ENCODE measurements at places on chromosomes 1 and 21. TPM values are rescaled to one million over a fixed set of nuclear protein-coding genes. Genes with fewer than 3 reads are reported as not detected.

DNA sequence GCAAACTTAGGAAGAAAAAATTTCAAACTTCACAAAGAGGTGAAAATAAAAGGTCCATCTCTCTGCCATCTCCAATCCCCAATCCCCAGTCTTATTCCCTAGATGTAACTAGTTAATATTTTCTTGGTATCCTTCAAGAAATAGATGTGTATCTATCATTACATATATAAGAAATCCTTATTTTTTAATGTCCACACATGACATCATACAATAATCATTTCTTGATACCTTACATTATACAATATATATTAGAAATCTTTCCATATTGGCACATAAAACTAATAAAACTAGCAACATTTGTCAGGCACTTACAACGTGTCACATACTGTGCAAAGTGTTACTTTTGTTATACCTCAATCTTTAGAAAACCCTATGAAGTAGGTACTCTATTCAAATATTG lies 16.2 kb downstream of the DOCK7 start:
- no peaks in the 10 kb centered on the region for H3K4me1 ChIP-seq
- no peaks in the 10 kb centered on the region for H3K27me3 ChIP-seq
- H3K36me3 ChIP-seq, result no peaks in the 10 kb centered on the region
- no peak for DNase-seq

GRCh38 chr1:43545339-43545694 lies 14.6 kb downstream of the PTPRF start:
- no peak overlapping the region for H3K4me3 ChIP-seq
- peak overlapping the region; percentile 76 for H3K27ac ChIP-seq
- no peak for DNase-seq
- H3K27me3 ChIP-seq, result no peaks in the 10 kb centered on the region
- peaks cover 18% of the 10 kb centered on the region for H3K4me1 ChIP-seq

GRCh38 chr1:26799479-26800142 lies 11.9 kb downstream of the PIGV start:
- H3K4me3 ChIP-seq, result peak overlapping the region; percentile 13
- DNase-seq, result no peak
- no peaks in the 10 kb centered on the region for H3K27me3 ChIP-seq
- no peaks in the 10 kb centered on the region for H3K36me3 ChIP-seq

DNA sequence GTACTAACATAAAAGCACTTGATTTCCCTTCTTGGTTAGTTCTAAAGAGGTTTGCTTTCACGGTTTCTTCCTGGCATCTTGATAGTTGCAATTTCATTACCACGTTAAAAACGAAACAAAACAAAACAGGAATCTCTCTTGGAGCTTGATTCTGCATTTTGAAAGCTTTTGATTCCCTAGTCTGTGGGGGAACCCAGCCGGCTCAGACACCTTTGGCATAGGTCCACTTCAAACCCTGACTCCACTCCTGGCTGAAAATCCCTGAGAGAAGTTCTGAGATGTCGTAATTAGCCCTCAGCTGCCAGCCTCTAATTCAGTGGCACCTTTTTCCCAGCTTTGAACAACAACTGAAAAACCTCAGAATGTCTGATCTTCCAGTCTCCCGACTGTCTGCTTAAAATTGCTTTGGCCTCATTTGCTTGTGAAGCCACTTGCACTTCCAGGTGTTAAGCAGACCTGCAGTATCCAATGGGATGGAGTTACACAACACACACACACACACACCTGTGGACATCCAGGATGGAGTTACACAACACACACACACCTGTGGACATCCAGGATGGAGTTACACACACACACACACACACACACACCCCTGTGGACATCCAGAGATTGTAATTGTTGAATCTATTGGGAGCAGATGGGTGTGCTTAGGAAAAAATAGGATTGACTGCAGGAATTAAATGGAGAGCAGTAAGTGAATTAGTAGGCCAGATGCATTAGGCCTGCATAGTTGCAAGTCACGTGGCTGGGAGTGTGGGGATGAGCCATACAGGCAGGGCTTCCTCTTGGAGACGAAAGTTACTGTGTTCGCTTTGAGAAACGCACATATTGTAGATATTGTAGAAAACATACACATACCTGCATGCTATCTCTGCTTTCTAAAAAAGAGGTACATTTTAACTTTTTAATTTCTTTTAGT lies 285.6 kb upstream of the FMN2 start:
- DNase-seq, result no peak
- no peak overlapping the region for H3K4me3 ChIP-seq
- H3K27ac ChIP-seq, result no peak overlapping the region
- H3K4me1 ChIP-seq, result no peaks in the 10 kb centered on the region

The AMY1B gene
- not detected for total RNA-seq

DNA sequence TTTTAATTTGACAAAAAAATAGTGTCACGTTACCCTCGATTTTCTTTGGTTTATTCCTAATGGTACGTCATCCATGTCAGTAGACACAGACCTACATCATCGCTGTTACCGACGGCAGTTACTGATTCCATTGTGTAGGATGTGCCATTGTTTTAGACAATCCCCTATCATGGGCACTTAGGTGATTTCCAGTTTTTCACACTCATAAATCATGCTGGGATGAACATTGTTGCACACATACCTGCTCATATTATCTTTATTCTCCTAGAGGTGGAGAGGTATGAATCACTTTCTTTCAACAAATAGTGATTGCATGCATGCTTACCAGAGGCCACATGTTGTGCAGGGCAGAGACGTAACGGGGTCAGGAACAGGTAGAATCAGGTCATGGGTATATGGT lies 79.7 kb upstream of the EFHD2 start:
- H3K27me3 ChIP-seq, result no peaks in the 10 kb centered on the region
- H3K4me3 ChIP-seq, result no peak overlapping the region
- H3K36me3 ChIP-seq, result no peaks in the 10 kb centered on the region
- H3K4me1 ChIP-seq, result no peaks in the 10 kb centered on the region

DNA sequence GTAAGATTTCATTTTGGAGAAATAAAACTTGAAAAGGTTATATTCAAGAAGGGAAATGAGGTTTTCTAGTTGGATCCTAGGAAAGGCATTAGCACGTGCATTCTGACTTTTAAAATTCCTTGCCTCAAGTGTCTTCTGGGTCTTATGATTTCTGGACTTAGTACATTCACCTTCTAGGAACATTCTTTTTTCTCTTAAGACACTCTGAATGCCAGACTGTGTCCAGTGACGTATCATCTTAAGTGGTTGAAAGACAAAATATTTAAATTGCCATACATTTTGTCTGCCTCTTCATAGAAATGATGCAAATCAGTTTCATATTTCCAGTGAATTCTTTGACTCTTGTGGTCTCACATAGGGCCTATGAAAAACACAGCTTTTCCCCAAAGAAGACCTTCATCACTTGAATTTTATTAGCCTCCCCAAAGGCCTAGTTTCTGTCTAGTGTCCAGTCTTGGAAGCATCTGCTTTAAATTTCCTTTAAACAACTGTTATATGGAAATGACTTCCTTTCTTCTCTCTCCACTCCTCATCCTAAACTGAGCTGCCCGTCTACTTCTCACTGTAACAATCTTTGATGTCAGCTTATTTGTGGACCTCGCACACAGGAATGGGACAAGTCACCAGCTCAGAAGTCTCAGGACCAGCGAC lies 187.2 kb downstream of the HLX start:
- no peak for DNase-seq
- no peaks in the 10 kb centered on the region for H3K36me3 ChIP-seq
- no peak overlapping the region for H3K4me3 ChIP-seq

The SIK1 gene
- 17.3 TPM for total RNA-seq

DNA sequence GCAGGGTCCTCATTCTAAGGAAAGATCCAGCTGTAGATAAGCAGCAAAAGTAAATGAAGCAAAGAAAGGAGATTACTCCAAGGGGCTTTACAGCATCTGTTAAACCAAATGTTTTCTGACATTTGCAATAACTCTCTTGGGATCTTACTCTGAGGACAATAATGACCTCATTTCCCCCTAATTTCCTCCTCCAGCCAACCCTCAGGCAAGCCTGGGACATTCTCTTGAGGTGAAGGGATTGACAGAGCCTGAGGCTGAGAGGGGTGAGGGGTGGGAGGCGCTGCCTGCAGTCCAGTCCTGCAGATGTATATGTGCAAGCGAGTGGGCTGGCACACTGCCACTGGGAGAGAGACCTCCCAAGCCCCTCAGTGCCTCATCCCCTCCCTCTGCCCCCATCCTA lies 40.5 kb upstream of the NEK2 start:
- H3K4me1 ChIP-seq, result no peaks in the 10 kb centered on the region
- no peak overlapping the region for H3K4me3 ChIP-seq
- no peak overlapping the region for H3K27ac ChIP-seq
- H3K36me3 ChIP-seq, result no peaks in the 10 kb centered on the region

- peak overlapping the region; percentile 51 for H3K4me3 ChIP-seq
- H3K36me3 ChIP-seq, result no peaks in the 10 kb centered on the region
- peaks cover 8% of the 10 kb centered on the region for H3K27me3 ChIP-seq
These were observed 2.0 kb downstream of the GPR88 start for GRCh38 chr1:100539836-100540536.

- no peaks in the 10 kb centered on the region for H3K36me3 ChIP-seq
- no peak overlapping the region for H3K4me3 ChIP-seq
- H3K27me3 ChIP-seq, result no peaks in the 10 kb centered on the region
These were observed 2133.0 kb downstream of the NCAM2 start for GRCh38 chr21:23131177-23131576.

- no peaks in the 10 kb centered on the region for H3K36me3 ChIP-seq
- H3K4me3 ChIP-seq, result no peak overlapping the region
- no peaks in the 10 kb centered on the region for H3K27me3 ChIP-seq
These were observed 28.5 kb downstream of the TNN start for GRCh38 chr1:175095978-175096607.

- H3K4me1 ChIP-seq, result no peaks in the 10 kb centered on the region
- H3K36me3 ChIP-seq, result no peaks in the 10 kb centered on the region
- no peak for DNase-seq
- H3K27me3 ChIP-seq, result no peaks in the 10 kb centered on the region
- H3K27ac ChIP-seq, result no peak overlapping the region
- no peak overlapping the region for H3K4me3 ChIP-seq
These were observed 28.7 kb upstream of the CRNN start for GRCh38 chr1:152442765-152443164.

The NTMT2 gene
- not detected for total RNA-seq

DNA sequence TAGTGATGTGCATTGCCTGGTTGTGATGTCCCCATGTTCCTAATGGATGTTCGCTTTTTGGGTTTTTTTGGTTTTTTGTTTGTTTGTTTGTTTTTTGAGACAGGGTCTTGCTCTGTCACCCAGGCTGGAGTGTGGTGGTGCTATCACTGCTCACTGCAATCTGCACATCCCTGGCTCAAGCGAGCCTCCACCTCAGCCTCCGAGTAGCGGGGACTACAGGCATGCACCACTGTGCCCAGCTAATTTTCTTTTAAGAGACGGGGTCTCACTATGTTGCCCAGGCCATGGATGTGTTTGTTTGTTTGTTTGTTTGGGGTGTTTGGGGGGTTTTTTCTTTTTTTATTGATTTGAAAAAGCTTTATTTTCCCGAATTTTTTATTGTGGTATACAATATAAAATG lies 2.1 kb downstream of the COL6A2 start:
- peaks cover 14% of the 10 kb centered on the region for H3K4me1 ChIP-seq
- H3K27ac ChIP-seq, result no peak overlapping the region
- no peaks in the 10 kb centered on the region for H3K36me3 ChIP-seq
- peak overlapping the region; percentile 76 for H3K4me3 ChIP-seq

DNA sequence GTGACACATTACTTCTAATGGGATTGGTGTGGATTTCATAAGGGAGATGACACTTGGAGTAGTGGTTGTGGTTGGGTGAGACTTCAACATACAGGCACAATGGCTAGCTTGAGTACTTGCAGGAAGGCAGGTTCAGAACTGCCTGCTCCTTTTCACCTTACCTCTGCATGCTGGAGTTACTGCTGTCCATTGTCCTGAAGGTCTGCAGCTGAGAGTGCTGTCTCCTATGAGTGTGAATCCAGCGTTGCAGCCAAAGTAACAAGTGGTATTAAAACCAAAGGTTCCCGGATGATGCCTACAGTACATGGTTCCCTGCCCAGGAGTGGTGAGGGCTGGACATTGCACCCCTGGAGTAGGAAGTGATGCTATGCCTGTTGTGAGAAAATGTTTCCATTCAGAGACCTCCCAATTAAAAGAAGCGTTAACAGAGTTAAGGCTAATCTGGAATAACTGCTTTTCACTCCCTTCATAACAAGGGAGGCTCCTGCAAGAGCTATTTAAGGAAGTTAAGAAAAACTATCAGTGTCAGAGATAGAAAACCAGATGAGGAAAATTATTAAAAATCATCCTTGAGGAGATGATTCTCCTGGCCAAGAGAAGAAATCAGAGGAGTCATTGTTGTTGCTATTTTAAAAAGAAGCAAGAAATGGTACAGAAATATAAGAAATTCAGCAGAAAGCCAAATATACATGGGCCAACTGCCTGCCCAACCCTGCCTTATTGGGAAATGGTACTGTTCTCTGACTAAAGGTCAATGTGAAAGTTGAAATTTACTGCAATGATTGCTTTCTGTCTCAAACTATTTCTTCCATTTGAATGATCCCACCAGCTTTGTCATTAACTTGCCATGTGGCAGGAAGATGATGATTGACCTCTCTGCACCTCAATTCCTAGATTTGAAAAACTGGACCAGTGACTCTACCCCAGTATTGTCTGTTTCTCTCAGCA lies 9.8 kb upstream of the F5 start:
- no peak overlapping the region for H3K4me3 ChIP-seq
- no peaks in the 10 kb centered on the region for H3K36me3 ChIP-seq
- H3K27me3 ChIP-seq, result no peaks in the 10 kb centered on the region
- no peaks in the 10 kb centered on the region for H3K4me1 ChIP-seq
- no peak for DNase-seq

- H3K4me1 ChIP-seq, result no peaks in the 10 kb centered on the region
- H3K36me3 ChIP-seq, result no peaks in the 10 kb centered on the region
- DNase-seq, result no peak
- H3K27me3 ChIP-seq, result no peaks in the 10 kb centered on the region
These were observed 7.1 kb upstream of the PRCC start for GRCh38 chr1:156760092-156760795.

The GOLT1A gene
- 53.3 TPM for total RNA-seq

The ESPN gene
- total RNA-seq, result 312 TPM

GRCh38 chr1:19735440-19736127 lies 64.1 kb downstream of the TMCO4 start:
- H3K36me3 ChIP-seq, result no peaks in the 10 kb centered on the region
- H3K27ac ChIP-seq, result no peak overlapping the region
- no peaks in the 10 kb centered on the region for H3K4me1 ChIP-seq
- no peak overlapping the region for H3K4me3 ChIP-seq
- no peak for DNase-seq
